ENCODE measurements at places on chromosomes 16 and 17.

DNA sequence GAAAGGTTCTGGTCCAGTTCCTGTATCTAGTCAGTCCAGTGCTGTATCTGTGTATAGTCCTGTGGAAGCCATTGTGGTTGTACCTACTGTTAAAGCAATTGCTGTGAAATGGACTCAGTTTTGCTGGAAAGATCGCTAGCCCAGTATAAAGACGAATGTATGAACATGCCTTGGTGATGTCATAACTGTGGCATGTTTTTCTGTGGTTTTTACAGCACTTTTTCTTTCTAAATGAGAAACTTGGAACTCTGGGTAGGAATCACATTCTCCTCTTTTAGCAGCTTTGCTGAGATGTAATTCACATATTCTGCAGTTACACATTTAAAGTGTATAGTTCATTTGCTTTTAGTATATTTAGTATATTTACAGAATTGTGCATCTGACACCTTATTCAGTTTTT, 58.1 kb downstream of the MAP2K4 start:
- no peak for DNase-seq

DNA sequence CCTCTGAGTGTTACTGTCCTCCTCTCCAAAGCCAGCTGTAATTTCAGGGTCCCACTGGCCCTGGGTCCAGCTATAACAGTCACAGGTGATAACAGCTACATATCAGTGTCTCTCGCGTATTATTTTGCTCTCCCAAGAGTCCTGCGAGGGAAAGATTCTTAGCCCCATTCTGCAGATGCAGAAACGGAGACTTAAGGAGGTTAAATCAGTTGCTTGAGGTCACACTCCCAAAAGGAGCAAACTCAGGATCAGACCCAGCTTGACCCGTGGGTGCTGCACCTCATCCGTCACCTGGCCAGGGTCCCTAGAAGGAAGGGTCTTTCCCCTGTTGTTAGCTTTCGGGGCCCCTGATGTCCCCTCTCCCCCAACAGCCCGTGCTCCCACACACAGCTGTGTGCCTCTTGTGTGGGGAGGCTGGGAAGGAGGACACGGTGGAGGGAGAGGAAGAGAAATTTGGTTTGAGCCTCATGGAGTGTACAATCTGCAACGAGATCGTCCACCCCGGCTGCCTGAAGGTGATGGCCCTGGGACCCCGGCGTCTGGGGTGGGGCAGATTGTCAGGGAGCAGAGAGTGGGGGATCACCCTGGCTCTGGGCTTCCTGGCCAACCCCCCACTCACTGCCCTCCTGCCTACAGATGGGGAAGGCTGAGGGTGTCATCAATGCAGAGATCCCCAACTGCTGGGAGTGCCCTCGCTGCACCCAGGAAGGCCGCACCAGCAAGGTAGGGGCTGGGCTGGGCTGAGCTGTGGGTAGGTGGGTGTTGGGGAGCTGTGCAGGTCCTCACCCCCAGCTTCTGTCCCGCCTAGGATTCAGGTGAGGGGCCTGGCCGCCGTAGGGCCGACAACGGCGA, 3.8 kb downstream of the FBXL19 start:
- no peak for DNase-seq

GRCh38 chr17:27414271-27414670, 42.0 kb upstream of the KSR1 start:
- DNase-seq = no peak

- DNase-seq = no peak
These were observed 506.1 kb downstream of the CDH11 start for GRCh38 chr16:64615630-64616280.

GRCh38 chr17:28693869-28694268, 17.8 kb downstream of the PROCA1 start:
- no peak for DNase-seq

- peak; percentile 20 for DNase-seq
These were observed 99.9 kb upstream of the CORO6 start for GRCh38 chr17:29722411-29723198.

DNA sequence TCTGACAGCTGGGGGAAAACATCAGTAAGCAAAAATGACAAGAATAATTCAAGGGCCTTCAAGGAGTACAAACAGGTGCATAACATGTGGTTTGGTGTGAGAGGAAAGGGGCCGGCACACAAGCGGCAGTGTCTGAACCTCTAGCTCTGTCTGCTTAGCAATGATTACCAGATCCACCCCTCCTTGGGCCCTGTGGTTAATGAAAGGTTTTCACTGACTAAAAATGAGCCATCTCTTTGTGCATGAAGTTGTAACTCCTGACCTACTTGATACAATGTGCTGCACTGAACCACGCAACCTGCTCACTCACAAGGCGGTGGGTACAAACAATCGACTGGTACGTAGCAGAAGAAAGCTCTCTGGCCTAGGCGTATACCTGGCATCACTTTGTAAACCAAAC, 15.1 kb downstream of the FAM117A start:
- no peak for DNase-seq

GRCh38 chr16:4904942-4905615, 31.9 kb downstream of the PPL start:
- no peak for DNase-seq

DNA sequence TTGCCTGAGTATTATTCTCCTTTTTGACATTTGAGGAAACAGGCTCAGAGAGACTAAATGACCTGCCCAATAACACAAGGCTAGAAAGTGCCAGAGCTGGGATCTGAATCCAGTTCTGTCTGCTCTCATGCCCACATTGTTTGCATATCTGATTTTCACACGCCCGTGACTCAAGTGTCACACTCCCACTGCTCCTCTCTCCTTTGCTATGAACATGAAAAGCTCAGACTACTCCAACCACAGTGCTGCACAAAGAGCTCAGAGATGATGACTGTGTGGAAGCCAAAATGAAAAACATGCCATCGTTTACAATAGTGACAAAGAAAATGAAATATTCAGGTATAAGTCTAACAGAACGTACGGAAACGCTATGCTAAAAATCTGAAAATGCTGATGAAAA, 107.9 kb downstream of the SMG6 start:
- no peak for DNase-seq

GRCh38 chr17:76725580-76726230, 701 bp downstream of the JMJD6 start:
- DNase-seq = peak; percentile 63

- no peak for DNase-seq
These were observed 8.0 kb upstream of the LGALS9 start for GRCh38 chr17:27622986-27623385.

DNA sequence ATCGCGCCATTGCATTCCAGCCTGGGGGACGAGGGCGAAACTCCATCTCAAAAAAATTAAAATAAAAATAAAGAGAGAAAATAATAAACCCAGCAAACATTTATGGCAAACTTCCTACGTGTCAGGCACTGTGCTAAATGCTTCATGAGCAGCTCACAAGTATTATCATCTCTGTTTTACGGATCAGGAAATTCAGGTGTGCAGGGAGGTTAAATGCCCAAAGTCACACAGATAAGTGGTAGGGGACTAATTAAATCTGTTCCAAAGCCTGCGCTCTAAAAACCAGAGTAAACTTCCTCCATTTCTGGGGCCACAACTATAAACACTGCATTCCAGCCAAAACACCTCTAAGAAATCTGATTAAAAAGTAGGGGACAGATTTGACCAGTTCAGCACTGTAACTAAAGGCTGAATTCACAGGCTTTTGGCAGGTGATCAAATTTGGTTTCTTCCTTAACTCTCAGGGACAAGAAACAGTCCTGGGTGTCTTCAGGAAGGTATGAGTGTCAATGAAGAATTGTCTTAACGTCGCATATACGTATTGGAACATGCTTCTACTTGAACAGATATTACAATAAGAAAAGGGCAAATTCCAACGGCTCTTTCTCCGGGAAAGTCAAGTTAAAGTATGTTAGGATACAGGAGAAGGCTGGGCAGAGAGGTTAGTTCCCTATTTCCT, 996 bp downstream of the STRADA start:
- no peak for DNase-seq

DNA sequence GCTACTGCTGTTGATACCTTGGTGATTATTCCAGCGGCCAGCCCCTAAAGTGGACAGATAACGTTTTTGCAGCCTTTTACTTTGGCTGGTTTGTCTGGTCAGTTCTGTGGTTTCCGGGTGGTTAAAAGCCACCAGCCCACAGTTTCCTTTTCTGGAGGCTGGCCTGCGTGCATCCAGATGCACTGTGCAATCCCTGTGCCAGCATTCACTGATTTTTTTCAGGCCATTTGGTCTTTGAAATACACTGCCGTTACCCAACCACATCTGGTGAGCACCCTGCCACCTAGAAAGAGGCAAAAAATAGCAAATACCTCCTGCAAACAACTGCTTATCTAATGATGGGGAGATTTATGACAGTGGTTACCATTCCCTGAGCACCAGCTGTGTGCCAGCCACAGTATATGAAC, 797 bp downstream of the NUDT7 start:
- no peak for DNase-seq

DNA sequence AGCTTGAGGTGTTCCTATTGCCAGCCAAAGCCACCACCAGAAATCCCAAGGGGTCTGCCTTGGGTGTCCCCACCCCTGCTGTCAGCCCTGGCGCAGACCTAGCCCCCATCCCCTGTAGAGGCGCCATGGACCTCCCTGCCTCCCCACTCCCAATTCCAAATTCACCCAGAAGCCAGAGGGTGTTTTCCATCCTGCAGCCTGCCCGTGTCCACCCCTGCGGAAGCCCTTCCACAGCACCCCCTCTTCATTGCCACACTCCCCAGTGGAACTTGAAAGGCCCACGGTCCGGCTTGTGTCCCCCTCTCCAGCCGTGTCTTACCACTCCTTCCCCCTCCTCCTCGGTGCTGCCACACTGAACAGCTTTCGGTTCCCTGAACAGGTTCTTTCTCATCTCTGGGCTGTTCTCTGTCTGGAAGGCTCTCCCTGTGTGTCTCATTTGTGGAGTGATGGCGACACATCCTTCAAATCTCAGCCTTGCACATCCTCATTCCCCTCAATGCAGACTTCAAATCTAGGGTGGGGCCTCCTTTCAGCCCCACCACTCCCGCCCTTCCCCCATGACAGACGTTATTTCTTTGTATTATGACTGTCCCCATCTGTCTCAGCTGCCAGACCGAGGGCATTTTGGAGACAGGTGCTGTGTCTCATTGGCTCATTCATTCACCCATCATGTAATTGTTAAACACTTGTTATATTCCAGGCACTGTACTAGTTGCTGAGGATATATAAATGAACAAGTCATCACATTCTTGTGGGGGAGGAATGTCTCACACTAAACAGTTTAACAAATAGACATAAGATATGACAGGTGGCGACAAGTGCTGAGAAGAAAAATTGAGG, 36.3 kb downstream of the ADGRG5 start:
- DNase-seq = no peak

- DNase-seq = no peak
These were observed 1.3 kb downstream of the SNN start for GRCh38 chr16:11669380-11670146.

GRCh38 chr17:64340557-64340956, 50.1 kb downstream of the PECAM1 start:
- no peak for DNase-seq

DNA sequence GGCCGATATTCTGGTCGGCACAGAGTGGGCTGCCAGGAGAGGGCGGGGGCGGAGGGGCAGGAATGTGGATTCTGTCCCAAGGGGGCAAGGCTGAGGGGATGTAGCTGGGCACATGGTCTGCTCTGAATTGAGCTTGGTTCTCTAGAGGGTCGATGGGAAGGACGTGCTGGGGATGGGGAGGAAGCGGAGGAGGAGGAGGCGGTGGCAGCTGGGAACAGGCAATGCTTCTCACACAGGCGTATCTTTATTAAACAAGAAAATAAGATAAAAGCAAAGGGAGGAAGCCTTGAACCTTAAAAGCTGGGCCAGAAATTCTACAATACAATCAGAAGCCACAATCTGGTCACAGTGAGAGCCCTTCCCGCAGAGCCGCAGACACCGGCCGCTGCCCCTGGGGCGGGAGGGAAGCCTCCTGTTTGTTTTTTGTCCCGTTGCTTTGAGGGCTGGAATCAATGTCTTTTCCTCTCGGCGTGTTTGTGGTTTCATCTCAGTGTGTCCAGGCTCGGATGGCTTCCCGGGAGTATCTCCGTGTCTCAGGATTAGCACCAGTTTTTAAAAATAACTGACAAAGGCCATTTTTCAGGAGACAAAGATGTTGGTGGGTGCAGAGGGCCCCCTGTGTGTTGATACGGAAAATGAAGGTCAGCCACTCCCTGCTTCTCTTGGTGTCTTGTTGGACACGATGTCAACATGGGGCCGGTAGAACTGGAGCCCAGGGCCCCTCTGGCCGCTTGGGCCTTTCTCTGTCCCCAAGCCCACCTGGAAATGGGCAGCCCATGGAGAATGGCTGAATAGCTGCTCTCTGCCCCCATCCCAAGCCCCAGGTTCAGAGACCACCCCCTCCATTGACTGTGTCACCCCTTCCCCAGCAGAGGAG, 12.3 kb upstream of the SLC7A5 start:
- DNase-seq = no peak

DNA sequence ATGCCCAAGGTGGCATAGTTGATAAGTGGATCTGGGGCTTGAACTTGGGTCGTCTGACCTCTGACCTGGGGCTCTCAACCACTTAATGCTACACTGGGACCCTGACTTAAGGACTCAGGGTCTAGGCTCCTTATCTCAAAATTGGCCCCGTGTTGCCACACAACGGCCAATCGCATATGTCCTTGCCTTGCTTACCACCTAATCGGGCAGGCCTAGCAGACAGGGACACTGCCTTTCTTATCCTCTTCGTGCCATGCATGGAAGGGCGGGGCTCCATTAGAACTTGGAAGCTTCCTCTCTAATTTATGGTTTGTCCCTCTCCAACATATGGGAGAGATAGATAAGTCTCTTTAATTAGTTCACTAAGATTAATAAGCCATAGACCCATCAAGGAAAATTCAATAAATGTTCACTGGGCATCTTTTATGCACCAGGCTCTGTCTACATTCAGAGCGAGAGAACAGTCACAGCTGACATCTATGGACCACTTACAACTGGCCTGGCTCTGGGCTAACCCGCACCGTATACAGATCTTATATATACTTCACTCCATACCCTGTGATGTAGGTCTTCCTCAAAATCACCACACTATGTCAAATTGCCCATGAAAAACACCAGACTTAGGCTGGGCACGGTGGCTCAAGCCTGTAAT, 35.1 kb downstream of the CDH1 start:
- DNase-seq = no peak

GRCh38 chr16:70749681-70750601, 51.0 kb downstream of the VAC14 start:
- no peak for DNase-seq

GRCh38 chr17:35453171-35453570, 4.6 kb upstream of the SLFN13 start:
- DNase-seq = no peak

- no peak for DNase-seq
These were observed 44.9 kb upstream of the XYLT1 start for GRCh38 chr16:17515421-17516210.

GRCh38 chr16:12754824-12755543, 48.7 kb downstream of the CPPED1 start:
- DNase-seq = no peak

DNA sequence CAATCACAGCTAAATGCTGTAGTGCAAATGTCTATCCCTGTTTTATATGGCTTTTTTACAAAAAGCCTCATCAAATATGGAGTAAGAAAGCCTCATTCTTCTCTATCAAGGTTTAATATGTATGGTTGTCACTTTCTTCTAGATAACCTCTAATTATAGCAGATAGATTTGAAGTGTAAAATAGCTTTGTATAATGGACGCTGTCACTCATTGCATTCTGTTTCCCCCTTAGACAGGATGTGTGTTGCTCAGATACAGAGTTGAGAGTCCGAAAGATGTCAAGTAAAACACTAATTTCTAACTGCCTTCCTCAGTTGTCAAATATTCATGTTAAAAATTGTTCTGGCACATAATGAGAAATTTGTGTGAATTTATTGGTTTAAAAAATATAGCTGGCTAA, 88.0 kb downstream of the NLK start:
- no peak for DNase-seq
